ENCODE measurements at places on chromosomes 3 and 15.

GRCh38 chr15:42038401-42038800, 17.6 kb upstream of the PLA2G4E start:
- no peak for DNase-seq

DNA sequence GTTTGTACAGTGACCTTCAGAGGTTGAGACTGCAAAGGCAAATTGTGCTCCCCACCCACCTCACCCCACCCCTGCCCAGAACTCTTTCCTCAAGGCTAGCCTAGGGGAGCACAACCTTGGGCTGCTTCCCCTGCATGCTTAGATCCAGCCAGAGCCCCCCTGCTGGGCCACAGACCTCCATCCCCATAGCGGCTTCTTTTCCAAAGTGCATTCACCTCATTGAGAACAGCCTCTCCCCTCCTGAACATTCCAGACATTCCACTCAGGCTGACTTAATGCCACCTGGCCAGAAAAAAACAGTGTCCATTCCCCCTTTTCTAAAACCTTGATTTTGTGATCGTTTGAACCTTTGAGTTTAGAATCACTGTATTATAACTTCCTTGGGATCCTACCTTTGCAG, 124.4 kb upstream of the TOPAZ1 start:
- no peak for DNase-seq

DNA sequence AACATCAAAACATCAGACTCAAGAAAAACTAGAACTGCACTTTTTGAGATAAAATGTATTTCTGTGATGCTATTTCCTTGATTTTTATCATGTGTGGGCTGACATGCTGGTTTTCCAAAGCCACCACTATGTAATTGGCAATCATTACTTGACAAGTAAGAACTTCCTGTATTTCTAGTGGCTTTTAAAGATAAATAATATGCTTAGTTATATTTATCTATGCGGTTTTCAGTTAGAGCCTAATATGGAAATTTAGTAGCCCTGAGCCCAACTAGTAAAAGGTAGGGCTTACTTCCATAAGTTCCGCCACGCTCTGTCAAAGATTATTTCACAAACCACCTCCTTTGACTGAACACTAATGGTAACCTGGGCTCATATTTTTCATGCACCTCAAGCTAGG, 91.6 kb downstream of the PPARG start:
- no peak for DNase-seq

GRCh38 chr3:188863999-188864406, 307.8 kb upstream of the TPRG1 start:
- no peak for DNase-seq

DNA sequence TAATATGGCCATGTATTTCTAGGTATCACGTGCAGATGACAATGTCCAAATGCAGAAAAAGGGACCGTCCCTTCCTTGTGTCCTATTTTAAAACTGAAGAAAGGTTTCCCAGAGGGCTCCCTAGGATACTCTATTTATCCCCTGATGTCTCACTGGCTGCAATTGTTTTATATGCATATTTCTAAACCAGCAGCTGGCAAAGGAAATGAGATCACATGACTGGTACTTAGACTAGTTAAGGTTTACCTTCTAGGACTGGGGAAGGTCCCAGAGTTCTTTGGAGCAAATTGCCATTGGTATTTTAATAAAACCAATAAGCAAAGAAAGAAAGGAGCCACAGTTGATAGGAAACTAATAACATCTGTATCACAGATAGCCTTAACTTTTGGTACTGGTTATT, 29.5 kb downstream of the GTF2E1 start:
- DNase-seq: no peak

GRCh38 chr3:71067977-71068654, 515.4 kb downstream of the FOXP1 start:
- no peak for DNase-seq

GRCh38 chr3:141941093-141941492, 64.7 kb downstream of the ATP1B3 start:
- no peak for DNase-seq

- DNase-seq: no peak
Observed at GRCh38 chr3:83460052-83460451, 1498.7 kb upstream of the CADM2 start.

GRCh38 chr15:101795455-101795854, 7.9 kb upstream of the OR4F6 start:
- no peak for DNase-seq

DNA sequence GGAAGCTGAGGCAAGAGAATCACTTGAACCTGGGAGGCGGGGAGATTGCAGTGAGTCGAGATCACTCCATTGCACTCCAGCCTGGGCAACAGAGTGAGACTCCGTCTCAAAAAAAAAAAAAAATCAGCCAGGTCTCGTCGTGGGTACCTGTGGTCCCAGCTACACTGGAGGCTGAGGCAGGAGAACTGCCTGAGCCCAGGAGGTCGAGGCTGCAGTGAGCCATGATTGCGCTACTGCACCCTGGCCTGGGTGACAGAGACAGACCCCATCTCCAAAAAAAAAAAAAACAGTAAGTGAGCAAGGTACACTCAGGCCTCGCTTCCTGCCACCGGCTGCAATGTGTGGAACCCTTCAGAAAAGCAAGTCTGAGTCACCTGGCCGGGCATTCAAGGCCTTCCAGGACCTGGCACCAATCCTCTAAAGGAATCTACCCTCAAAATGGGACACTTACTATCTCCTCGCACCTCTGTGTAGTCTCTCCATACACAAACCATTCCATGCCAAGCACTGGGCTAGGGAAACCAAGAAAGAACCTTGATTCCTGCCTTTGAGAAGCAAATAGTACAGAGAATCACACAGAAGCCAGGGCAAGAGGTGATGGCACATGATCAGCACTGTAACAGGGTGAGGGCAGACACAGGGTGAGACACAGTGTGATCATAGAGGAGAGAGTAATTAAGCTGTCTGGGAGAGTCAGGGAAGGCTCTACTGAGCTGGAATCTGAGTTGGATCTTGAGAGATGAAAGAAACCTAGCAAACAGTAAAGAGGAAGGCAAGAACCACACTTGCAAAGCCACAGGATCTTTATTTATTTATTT, 9.7 kb downstream of the SCAMP2 start:
- DNase-seq: no peak

DNA sequence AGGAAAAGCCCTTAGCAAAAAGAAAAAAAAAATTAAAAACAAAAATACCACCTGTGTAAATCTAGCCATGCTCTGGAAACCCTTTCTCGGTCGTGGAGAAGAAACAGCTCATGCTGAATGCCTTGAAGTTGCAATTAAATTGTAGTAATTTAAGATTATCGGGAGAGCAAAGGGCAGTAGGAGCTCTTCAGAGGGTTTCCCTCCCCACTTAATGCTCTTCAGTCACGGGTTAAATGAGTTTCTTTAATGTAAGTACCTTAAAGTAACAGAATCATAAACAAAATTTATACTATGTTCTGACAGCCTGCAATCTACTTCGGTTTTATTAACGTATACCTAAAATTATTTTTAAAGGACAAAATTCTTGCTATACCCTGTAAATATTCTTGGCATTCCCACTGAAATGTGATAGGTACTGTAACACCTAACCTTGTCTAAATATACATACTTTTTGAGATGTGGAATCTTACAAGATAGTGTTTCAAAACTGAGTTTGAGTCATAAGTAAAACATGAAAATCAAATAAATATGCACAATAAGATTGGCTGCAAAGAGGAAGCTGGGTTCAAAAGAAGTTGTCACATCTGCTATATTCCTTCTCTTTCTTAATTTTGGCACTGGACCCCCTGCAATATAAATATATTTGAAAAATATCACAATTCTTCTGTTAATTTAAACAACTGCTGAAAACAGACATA, 5.3 kb downstream of the FOXP1 start:
- DNase-seq: no peak

GRCh38 chr3:127027811-127028548, 45.1 kb downstream of the PLXNA1 start:
- no peak for DNase-seq

GRCh38 chr3:25144430-25144829, 283.6 kb upstream of the RARB start:
- no peak for DNase-seq

GRCh38 chr3:123373474-123373987, 75.4 kb downstream of the ADCY5 start:
- no peak for DNase-seq

- no peak for DNase-seq
Observed at GRCh38 chr15:68776477-68777270, 44.0 kb downstream of the ANP32A start.

DNA sequence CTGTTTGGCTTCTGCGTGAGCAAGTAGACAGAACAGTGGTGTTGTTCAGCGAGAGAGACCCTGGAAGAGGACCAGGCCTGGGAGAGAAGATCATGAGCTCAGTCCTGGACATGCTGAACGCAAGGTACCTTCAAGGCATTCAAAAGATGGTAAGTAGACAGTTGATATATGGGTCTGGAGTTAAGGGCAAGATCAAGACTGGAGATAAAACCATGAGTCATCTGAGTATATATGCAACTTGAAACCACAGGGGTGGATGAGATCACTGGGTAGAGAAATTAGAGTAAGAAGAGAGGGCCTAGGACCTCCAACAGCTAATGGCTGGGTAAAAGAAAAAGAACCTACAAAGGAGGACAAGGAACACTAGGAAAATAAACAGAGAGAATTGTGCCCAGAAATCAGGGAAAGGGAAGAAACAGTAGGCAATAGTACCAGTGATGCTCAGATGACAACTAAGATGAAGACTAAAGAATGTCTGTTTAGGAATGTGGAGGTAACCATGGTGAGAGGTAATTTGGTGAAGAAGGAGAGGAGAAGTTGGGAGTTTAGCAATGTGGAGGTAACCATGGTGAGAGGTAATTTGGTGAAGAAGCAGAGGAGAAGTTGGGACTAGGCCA, 343.2 kb upstream of the ADAMTS9 start:
- no peak for DNase-seq

GRCh38 chr3:25820366-25820765, 30.5 kb downstream of the OXSM start:
- DNase-seq: no peak

DNA sequence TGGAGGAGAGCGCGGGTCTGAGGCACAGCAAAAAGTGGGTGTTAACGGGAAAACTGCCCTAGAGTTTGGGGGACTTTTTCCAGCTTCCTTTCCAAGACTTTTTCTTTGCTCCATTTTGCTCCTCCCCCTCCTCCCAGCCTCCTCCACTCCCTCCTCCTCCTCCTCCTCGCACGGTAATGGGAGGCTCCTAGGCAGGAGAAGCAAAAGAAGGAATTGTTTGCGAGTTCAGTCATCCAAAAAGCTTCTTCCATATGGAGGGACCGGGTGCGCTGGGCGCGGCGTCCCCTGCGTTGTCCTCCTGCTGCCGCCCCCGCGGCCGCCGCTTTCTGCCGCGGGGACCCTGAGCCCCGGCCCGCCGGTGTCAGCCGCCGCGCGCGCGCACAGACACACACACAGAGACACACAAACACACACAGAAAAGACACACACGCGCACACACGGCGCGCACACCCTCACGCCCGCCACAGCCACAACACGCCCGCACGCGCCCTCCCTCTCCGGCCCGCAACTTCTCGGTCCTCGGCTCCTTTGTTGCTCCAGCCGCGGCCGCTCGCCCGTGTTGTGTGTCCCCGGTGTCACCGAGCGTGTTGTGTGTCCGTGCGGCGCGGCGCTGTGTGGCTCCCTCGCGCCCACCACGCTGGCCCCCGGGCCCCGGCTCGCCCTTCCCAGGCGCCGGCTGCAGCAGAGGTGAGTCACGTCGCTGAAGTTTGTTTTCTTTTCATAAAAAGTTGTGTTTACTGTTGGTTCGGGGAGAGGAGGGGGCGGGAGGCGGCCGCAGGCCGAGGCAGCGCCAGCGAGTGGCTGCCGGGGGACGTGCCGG, at the start of gene BOC:
Gene BOC, plus strand, starts transcription at position 228 of the 820 bp plus-strand sequence. CDS start 38,246 bp downstream, outside the sequence.
- no peak for DNase-seq

DNA sequence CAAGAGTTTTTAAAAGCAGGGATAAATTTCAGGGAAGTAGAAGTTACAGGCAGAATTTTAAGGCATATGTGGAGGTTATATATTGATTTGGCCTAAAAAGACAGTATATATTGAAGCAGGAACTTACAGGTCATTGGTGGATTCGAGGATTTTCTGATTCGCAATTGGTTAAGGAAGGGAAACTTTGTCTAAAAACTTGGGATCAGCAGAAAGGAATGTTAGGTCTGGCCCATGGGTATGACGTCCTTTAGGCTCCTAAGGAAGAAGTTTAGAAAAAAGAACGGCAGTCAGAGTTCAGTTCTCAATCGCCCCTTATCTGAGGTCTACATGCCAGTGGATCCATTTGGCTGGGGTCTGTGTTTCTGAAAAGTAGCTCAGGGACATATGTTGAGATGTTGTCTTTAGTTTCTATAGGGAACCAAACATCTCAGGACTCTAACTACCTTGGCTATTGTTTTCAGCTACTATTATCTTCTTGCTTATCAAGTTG, 33.2 kb upstream of the ACP3 start:
- no peak for DNase-seq

- DNase-seq: no peak
Observed at GRCh38 chr3:190099099-190099498, 21.6 kb downstream of the P3H2 start.

- DNase-seq: peak; percentile 49
Observed at GRCh38 chr15:73683777-73684580, at the start of gene CD276. Gene CD276 (plus strand): TSS chr15:73684383. CDS start chr15:73699640, 15,257 bp downstream.

DNA sequence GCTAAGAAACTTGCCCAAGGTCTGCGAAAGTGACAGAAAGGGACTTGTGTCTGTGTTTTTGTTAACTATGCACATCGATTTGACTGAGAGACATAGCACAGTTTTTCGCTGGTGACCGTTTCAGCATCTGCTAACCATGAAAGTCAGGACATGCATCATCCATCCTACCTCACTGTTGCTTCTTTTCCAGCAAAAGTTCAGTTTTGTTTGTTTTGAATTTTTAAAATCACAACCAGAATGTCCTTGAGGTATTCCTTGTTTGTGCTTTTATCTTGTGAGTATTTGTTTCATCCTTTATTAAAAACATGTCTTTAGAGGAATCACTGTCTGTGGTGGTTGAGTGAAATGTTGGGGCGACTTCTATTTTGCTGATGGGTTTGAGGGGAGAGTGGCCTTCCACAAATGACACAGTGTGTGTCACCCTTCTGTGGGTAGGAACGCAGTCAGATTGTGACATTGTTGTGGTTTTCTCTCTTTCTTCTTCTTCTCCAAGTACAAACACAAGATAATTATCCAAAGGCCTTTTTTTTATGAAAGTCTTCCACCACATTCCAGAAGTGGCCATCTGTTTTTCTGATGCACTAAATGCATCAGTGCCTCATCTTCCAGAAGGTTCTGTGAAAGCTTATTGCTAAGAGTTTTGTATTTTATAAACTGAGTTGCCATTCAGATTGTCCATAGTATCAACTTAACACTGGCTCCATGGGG, 214.4 kb upstream of the NR2E3 start:
- no peak for DNase-seq

DNA sequence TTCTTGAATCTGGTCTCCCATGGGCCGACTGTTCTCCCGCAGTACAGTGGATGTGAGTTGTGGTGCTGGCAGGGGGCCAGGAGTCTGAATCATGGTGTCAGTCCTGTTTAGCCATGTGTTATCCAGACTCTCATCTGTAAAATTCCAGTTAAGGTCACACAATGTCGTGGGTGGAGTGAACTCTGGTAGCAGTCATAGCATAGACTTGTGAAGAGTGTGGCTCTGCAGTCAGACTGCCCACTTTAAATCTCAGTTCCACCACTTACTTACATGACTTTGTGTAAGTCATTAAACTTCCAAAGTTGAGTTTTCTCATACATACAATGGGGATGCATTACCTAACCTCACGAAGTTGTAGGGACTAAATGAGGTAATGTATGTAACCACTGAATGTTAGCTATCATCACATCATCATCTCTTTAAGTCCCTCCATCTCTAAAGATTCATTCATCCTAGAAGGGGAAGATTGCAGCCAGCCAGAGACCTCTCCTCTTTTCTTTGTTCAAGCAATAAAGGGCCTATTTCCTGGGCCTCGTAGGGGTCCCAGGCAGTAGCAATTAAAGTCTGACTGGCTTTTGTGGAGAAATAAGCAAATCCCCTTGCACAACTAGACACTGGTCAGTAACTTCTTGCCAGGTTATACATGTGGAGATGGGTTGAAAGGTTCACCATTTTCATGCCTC, 93.9 kb downstream of the PCCB start:
- peak; percentile 41 for DNase-seq

All from mesothelial cell of epicardium (in vitro differentiated cells).